ENCODE measurements at places on chromosomes 3 and 15.

- DNase-seq = no peak
These were observed 117.8 kb downstream of the XXYLT1 start for GRCh38 chr3:195153130-195153529.

DNA sequence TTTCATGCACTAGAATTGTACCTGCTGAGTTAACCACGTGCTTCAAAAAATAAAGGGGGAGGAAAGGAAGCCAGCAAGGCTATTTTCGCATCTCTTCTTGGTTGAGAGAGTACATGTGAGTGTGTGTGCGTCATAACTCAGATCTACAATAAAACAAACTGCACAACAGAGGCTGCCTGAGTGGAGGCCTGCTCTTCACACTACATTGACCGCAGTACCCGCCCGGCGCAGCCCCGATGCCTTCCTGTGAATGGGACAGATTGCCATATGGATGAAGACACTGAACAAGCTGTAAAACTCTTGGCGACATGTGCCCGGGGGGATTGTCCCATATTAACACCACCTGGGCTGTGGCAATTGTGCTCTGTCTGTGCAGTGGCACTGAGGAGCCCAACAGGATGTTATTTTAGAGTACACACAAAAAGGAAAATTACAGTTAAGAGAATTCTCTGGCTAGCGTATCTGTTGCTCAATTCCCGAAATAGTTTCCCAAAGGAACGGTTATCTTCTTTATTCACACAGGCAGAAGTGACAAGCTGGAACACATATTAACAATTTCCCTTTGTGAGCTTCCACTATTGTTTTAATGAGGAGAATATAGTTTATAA lies 551.5 kb downstream of the FOXP1 start:
- DNase-seq = no peak

GRCh38 chr3:59895972-59896371 lies 846.1 kb upstream of the CFAP20DC start:
- no peak for DNase-seq

- DNase-seq = no peak
These were observed 2.3 kb upstream of the SHC4 start for GRCh38 chr15:48965972-48966371.

- DNase-seq = no peak
These were observed 55.3 kb upstream of the SLC6A1 start for GRCh38 chr3:10937141-10937825.

DNA sequence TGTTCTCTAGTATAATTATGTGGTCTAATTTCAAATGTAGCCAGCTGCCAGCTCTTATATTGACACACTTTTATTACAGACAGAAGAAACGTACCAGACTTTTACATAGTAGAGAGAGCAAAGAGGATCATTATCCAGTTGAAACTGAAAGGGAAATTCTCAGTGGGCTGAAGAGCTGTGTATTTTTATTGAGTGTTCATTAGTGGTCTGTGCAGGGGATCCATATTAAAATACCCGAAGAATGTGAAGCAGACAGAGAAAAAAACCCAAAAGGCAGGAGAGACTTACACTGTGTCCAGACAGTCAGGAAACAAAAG lies 41.3 kb downstream of the MYRIP start:
- DNase-seq = no peak

DNA sequence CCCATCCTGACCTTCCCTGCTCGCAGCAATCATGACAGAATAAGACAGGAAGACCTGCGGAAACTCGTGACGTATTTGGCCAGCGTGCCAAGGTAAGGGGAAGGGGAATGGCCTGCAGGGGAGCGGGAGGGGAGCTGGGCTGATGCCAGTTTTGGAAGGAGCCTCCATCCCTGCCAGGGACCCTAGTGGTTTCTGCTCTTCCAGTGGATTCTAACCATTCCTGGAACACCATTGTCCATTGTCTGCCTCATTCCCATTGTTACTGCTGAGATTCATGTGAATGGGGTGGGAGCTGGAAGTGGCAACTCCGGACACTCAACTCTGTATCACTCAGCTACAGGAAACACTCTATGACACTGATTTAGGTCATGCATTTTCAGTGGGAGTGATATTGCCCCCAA lies 242.9 kb upstream of the ROPN1 start:
- no peak for DNase-seq

DNA sequence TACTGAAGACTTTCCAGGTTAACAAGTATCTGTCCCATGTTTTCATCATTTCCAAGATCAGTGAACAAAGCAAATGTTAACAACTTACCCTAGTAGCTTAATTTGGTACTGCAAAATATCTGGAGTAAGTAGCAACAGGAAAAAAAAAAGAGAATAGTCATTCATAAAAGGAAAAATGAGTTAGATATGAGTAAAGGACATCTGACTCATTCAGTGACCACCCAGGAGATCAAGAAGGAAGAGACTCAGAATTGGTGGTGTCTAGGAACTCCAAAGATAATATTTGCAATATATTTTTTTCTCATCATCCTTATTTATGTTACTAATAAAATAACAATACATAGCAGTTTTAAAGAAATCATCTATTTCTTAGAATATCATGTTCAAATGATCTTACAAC lies 253.8 kb upstream of the COL8A1 start:
- DNase-seq = no peak

GRCh38 chr3:31853580-31853979 lies 127.5 kb downstream of the OSBPL10 start:
- no peak for DNase-seq

GRCh38 chr3:194132465-194133286 lies 3.3 kb upstream of the HES1 start:
- no peak for DNase-seq

DNA sequence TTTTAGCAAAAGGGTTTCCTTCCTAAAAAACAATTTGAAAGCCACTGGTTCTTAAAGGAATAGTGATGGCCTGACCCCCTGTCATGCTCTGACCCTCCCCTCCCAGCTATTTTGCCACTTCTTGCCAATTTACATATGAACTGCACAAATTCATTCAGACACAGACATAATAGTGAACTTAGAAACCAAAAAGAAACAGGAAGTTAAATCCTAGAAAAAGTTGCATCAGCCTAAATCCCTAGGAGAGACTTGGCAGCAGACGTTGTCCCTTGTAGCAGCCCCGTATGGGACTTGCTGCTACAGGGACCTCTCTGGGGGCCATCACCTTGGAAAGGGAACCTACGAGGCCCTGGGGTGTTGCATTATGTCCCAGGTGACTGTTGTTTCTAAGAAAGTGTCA lies 14.3 kb upstream of the PDE8A start:
- DNase-seq = no peak

DNA sequence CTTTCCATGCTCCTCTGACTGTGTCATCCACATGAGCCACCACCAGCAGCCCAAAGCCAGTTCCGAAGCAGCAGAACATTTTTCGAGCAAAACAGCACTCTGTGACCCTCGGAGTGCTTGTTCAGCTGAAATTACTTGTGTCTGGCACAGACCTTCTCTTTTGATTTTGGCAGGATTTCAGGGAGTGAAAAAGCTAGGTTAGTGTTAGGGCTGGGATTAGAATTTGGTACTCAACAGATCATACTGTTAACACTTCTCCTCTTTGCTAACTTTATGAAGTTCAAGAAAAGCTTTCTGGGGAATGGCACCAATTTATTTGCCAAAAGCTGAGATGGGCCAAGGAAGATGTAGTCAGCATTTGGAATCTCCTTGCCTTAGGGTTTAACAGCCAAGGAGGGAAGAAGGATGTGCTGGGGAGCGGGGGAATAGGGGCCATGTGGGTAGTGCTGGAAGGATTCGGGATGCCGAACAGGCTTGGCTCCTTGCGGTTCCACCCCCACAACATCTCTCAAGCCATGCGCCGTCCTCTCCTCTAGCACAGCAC lies 55.1 kb upstream of the TRA2B start:
- no peak for DNase-seq

DNA sequence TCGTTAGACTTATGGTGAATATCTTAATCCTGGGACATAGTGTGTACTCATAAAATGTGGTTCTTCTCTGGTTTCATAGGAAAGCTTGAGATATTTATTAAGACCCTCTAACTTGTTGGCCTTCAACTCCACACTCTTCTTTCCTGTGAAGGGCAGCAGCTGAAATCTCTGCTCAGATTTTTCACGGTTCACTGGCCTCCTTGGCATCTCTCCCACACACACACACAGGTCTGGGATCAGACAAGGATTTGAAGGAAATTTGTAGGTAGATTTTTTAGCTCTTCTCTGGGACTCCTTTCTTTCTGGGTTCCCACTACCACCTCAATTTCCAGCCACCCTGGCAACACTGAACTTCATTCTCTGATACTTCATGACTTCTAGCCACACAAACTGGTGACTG lies 70.2 kb downstream of the MYRIP start:
- no peak for DNase-seq
